Effector CD4-positive, alpha-beta T cell (primary cell): ENCODE measurements at places on chromosomes 5 and 9.

DNA sequence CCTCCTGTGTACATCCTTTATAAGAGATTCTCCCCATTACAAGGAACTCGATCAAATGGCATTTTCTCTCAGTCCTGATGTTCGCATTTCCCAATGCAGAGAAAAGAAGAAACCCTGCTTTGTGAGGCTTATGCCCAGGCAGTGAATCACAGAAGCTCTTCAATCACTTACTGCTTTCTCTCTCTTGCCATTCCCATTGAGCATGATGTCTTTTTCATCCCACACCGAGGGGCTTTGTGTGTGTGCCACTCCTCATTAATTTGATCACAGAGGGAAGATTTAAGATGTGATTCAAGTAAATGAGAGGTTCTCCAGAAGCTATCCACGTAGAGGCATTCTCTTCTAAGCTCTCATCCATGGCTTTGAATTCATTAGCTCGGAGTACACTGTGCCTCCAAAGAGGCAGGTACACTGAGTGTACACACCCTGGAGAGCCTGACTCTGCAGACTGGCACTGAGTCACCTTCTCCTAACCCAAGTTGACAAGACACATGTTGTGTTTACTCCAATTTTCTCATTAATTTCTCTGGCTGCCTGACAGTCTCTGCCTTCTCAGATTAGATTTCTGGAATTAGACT lies 45.4 kb downstream of the MFAP3 start:
- DNase-seq: no peak

GRCh38 chr9:89317282-89317681 lies 1.0 kb upstream of the SECISBP2 start:
- no peak for DNase-seq

DNA sequence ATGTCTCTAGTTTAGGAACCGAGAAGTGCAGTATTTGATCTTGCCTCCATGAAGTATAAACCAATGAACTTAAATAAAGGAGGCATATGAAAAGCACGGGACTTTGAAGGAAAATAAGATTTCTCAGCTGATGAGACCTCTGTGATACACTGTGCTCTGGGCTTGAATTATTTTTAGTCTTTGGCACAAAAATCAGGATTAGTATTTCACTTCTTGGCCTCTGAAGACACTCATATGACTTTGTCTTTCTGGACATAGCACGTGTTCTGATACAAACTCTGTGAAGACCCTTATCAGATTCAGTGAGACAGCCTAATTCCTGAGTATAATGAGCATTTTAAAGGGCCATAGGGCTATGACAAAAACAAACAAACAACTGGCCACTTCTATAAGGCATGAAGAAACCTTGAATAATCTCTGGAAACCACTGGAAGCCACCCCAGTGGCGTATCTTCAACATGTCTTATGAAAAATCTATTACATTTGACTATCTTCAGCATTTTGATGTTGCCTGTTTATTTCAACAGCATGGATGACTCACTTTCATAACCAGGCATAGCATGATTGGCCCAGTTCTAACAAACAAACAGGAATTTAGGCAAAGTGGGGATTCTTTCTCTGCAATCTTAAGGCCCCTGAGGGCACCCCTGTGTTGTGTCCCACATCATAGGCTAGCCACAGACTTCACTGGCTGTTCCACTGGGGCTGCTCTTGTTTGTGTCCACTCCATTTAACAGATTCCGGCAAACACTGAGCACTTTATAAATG lies 90.3 kb upstream of the ZNF462 start:
- no peak for DNase-seq

DNA sequence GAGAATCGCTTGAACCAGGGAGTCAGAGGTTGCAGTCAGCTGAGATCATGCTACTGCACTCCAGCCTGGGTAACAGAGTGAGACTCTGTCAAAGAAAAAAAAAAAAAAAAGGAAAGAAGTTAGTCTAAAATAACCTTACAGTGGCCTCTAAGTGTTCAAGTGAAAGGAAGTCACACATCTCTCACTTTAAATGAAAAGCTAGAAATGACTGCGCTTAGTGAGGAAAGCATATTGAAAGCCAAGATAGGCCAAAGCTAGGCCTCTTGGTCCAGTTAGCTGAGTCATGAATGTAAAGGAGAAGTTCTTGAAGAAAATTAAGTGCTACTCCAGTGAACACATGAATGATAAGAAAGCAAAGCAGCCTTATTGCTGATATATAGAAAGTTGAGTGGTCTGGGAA lies 38.1 kb downstream of the ITGA1 start:
- no peak for DNase-seq

DNA sequence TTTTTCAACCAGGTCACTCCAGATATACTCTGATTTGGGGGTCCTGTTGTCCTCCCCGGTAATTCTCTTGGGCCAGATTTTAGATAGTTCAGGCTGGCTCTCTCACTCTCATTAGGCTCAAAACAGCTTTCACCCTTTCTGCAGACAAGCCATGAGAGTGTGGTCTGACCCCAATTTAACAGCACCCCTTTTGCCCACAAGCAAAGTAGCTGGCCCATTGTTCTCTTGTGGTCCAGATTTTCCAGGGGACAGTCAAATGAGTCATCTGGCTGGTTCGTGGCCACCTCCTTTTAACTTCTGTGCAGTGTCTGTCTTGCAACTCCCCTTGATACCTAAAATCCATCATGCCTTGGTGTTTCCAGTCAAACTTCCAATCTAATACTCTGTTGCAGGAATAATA lies 16.5 kb downstream of the BHMT2 start:
- no peak for DNase-seq

- DNase-seq: no peak
Measured at GRCh38 chr5:154145268-154145667, 45.3 kb upstream of the GALNT10 start.

DNA sequence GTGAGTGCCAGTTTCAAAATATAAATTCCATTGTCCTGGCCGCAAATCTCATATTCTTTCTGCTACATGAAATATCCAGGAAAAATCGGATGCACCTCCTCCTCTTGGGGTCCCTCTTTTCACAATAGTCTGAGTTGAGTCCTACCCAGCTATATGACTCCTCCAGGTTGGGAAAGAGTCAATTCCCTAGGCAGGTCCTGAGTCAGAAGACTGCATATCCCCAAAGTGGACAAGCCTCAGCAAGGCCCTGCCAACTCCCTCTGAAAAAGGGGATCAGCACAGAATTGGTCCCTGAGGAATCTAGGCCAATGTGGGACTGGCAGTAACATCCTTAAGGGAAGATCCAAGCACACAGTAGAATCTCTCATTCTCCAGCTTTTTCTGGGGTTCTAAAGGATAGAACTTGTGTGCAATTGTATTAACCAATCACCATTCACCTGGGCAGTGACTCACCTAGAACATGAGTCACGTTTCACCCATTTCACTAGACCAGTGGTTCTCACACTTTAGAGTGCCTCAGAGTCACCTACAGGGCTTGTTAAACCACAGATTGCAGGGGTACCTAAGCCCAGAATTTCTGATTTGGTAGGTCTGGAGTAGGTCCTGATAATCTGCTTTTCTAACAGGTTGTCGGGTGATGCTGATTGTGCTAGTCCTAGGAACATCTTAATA lies 44.7 kb upstream of the TMEM215 start:
- DNase-seq: no peak

GRCh38 chr9:98124637-98125426 lies 5.8 kb upstream of the TRIM14 start:
- no peak for DNase-seq

DNA sequence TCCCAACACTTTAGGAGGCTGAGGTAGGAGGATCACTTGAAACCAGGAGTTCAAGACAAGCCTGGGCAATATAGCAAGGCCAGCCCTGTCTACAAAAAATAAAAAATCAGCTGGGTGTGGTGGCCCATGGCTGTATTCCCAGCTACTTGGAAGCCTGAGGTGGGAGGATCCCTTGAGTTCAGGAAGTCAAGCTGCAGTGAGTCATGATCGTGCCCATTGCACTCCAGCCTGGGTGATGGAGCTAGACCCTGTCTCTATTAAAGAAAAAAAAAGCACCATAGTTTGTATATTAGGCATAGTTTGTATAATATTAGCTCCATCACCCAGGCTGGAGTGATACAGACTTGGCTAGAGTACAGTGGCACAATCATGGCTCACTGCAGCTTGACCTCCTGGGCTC lies 9.6 kb upstream of the NME5 start:
- no peak for DNase-seq

DNA sequence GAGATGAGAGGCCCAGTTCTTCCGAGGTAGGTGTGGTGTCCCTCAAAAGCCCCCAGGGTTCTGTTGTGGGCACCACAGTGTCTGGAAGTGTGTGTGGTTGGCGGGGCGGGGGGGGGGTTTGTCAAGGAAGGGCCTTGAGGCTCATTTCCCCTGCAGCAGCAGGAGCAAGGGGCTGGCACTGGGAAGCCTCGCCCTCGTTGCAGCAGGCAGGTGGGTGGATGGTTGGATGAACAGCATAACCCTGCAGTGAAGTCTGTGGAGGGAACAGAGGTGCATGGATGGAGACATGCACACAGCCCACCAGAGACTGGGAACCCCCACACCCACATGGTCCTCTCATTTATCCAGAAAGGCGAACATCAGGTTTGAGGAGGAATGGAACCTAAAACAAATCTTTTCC lies 2.0 kb upstream of the SPATA31E1 start:
- no peak for DNase-seq

DNA sequence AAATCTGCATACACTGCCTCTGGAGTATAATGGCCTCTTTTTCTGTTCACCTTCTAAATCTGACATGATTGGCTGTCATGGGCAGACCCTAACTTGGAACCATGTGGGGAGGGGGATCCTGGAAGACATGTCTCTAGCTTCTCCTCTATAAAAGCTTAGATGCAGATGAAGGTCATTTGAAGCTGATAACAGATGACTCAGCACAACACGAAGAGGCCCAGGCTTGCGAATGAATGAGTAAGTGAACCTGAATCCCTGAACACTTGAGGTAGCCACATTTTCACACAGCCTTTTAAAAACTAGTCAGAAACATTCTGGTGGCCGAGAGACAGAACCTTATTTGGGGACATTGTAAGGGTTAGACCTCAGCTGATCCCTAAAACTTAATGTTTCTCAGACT lies 282.6 kb downstream of the ELAVL2 start:
- no peak for DNase-seq

- peak; percentile 67 for DNase-seq
Measured at GRCh38 chr9:129886226-129887174, 51.2 kb downstream of the USP20 start.

DNA sequence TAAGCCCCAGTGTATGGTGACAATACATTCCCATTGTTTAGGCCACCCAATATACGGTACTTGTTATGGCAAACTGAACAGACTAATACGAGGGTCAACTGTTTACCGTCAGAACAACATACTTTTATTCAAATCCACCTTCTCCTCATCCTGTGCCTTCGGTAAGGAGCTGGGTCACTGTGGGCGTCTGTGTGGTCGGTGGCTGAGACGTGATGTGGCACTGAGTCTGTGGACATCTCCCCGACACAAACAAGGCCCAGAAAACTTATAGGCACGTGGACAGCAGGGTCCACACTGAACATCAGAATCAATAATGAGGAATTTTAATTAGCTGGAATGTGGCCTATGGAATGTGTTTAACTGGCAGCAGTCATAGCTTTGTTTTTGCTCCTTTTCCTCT lies 154.3 kb upstream of the IRX2 start:
- no peak for DNase-seq

GRCh38 chr9:88494983-88495721 lies 39.8 kb upstream of the NXNL2 start:
- no peak for DNase-seq

- DNase-seq: no peak
Measured at GRCh38 chr5:175897285-175897684, 25.9 kb downstream of the CPLX2 start.

- DNase-seq: no peak
Measured at GRCh38 chr9:117835798-117836197, 131.6 kb downstream of the TLR4 start.

GRCh38 chr5:108822211-108822947 lies 74.7 kb downstream of the FER start:
- DNase-seq: no peak

DNA sequence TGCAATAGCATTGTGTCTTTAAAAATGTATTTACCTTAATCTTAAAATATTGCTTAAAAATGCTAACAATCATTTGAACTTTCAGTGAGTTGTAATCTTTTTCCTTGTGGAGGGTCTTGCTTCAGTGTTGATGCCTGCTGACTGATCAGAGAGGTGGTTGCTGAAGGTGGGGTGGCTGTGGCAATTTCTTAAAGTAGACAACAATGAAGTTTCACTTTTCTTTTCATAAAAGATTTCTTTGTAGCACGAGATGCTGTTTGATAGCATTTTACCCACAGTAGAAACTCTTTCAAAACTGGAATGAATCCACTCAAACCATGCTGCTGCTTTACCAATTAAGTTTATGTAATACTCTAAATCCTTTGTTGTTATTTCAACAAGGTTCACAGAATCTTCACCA lies 50.8 kb downstream of the NR3C1 start:
- DNase-seq: no peak

DNA sequence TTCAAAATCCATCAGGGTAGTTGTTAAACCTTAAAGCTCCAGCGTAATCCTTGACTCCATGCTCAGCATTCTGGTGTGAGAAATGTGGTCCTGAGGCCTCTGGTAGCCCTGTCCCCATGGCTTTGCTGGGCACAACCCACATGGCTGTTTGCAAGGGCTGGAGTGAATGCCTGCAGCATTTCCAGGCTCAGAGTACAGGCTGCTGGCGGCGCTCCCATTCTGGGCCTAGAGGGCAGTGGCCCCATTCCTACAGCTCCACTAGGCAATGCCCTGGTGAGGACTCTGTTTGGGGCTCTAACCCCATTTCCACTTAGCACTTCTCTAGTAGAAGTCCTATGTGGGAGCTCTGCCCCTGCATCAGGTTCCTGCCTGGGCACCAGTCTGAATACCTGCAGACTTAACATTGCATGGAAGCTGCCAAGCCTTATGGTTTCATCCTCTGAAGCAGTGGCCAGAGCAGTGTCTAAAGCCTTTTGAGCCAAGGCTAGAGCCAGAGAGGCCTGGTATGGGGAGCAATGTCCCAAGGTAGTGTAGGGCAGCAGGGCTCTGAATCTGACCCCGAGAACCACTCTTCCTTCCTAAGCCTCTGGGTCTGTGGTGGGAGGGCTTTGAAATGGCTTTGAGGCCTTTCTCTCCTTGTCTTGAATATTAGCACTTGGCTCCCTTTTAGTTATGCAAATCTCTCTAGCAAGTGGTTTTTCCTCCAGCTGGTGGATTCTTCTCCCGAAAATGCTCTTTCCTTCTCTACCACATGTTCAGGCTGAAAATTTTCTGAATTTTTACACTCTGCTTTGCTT lies 5.8 kb upstream of the ALDH1A1 start:
- DNase-seq: no peak

- DNase-seq: no peak
Measured at GRCh38 chr5:19169426-19169825, 818.6 kb downstream of the CDH18 start.

GRCh38 chr5:103465891-103466290 lies 96.7 kb downstream of the NUDT12 start:
- DNase-seq: no peak

DNA sequence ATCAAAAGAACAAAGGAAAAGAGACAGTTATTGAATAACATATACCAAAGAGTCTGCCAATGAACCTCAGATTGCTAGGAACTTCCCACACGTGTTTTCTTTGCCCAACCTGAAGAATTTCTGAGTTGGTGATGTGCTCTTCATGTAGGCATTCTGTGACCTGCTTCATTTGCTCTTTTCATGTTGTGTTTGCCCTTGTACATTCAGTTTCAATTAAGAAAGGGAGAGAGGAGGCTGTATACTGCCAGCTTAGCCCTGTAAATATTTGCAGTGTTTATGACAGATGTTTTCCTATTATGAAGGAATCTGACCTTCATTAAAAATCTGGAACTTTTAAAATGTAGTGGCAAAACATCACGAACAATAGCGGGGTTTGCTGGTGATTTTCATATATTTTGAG lies 168.5 kb downstream of the GAS1 start:
- no peak for DNase-seq

- peak; percentile 72 for DNase-seq
Measured at GRCh38 chr9:112332977-112333638, at the start of gene PTBP3. PTBP3 (minus strand) TSS chr9:112333619; CDS start chr9:112297865, 35,754 bp downstream.
